ENCODE measurements at places on chromosomes 6 and 20.

DNA sequence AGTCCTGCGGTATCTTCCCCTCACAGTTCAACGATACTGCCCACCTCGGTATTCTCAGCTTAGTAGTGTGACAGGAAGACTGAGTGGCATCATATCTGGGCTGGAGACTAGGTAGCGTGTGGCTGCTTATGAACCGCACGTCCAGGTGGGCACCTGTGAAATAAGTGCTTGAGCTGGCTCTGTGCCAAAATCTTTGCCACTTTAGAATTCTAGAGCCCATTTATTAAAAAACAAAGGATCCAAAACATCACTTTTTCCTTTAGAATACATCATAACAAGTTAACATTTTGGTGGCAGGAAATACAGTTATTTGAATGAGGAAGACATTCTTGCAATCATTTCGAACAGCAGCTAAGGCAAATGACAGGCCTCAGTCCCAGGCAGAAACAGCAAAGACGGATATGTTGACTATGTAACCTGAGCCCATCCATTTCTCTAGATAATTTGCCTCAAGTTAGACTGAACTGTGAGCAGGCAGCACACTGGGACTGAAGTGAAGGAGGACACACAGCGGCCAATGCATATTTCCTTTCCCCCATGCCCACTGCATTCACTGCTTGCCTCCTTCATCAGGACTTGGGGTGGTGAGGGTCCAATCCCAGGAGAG, 136.6 kb downstream of the GMDS start:
- DNase-seq = no peak

DNA sequence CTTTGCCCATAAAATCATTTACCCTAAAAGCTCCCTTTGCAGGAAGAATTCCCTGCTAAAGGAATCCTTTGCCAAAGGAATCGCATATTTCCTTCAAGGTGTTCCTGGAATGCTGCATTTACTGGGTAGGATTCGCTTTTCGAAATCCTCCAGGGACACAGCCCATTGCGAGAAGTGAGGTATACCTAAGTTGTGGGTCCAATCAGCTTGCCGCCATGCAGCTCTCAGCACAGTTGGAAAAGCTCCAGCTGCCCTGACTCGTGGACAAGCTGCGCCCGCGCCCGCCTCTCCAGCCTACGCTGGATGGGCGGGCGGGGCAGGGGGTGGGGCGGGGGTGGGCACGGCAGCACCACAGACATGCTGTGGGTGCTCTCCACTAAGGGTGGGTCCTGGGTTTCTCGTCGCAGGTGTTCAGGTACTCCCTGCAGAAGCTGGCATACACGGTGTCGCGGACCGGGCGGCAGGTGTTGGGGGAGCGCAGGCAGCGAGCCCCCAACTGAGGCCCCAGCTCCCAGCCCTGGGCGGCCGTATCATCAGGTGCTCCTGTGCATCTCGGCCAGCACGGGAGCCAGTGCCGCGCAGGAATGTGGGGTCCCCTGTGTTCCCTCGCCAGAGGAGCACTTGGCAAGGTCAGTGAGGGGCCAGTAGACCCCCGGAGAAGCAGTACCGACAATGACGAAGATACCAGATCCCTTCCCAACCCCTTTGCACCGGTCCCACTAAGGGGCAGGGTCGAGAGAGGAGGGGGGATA, 1.4 kb downstream of the NNAT start:
- no peak for DNase-seq

DNA sequence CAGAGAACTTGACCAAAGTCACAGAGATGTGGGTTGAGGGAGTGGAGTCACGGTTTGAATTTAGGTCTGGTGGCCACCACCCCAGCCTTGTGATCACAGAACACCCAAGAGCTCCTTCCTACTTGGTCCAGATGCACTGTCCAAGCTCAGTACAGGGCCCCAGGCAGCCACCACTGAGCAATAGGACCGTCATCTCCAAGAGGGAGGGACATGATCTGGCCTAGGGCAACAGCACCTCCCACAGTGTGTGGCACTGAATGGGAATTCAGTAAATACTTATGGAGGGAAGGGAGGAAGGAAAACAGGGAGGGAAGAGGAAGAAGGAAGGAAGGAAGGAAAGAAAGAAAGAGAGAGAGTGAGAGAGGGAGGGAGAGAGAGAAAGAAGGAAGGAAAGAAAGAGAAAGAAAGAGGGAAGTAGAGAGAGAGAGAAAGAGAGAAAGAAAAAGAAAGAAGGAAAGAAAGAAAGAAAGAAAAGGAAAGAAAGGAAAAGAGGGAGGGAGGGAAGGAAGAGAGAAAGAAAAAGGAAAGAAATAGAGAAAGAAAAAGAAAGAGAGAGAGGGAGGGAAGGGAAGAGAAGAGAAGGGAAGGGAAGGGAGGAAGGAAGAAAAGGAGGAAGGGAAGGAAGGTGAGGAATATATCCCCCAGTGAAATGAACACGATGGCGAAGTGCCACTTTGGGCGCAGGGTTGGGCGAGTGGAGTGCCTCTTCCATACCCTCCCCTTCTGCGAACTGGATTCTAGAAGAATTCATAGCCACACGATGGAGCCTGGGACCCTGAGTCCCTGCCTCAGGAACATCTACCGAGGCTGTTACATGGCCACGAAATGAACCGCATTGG, 243.7 kb downstream of the TFAP2C start:
- DNase-seq = no peak

GRCh38 chr6:33600761-33601160, 20.4 kb upstream of the ITPR3 start:
- DNase-seq = no peak

GRCh38 chr6:89972025-89972381, 77.7 kb downstream of the GJA10 start:
- DNase-seq = no peak

GRCh38 chr6:88547768-88548167, 381.6 kb upstream of the CNR1 start:
- DNase-seq = no peak

- DNase-seq = no peak
These were observed 1.6 kb downstream of the TRIM27 start for GRCh38 chr6:28922004-28922820.

DNA sequence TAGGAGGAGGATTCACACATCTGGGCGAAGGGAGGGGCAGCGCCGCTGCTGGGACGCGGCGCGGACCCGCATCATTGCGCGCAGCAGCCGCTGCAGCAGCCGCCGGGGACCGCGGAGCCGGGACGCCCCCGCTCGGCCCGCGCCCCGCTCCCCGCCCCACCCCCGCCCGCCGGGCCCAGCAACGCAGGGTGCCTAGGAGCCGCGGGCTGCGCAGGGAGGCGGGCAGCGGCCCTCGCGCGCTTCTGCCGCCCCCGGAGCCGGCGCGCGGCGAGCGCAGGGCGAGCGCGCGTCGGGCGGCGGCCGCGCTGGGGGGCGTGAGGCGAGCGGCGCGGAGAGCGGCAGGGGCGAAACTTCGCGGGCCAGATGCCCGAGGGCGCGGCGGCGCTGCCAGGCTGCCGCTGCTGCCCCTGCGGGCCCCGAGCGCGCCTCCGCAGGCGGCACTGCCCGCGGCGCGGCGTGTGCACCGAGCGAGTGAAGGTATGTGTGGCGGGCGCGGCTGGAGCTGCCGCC, at the start of gene NKAIN2:
Gene NKAIN2, plus strand, starts transcription at position 362 of the 510 bp plus-strand sequence.
- DNase-seq = no peak

GRCh38 chr20:17621229-17621968, 51.5 kb downstream of the DSTN start:
- no peak for DNase-seq

DNA sequence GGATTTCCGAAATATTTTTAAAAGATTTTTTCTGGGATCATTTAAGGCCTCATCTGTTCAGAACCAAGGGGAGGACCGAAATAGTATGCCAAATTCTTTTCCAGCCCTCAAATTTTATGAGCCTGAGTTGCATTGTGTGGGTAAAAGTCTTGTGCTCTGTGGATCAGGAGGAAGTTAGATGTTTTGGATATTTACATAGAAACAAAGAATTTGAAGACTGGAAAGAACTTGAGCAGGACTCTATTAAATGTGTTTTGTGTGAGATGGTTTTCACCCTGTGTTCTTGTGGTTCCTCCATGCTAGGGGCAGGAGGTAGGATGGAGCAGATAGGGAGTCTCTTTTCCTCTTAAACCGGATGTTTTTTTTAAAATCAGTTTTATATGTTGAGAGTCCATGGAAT, 329.1 kb downstream of the LAMA2 start:
- DNase-seq = no peak

DNA sequence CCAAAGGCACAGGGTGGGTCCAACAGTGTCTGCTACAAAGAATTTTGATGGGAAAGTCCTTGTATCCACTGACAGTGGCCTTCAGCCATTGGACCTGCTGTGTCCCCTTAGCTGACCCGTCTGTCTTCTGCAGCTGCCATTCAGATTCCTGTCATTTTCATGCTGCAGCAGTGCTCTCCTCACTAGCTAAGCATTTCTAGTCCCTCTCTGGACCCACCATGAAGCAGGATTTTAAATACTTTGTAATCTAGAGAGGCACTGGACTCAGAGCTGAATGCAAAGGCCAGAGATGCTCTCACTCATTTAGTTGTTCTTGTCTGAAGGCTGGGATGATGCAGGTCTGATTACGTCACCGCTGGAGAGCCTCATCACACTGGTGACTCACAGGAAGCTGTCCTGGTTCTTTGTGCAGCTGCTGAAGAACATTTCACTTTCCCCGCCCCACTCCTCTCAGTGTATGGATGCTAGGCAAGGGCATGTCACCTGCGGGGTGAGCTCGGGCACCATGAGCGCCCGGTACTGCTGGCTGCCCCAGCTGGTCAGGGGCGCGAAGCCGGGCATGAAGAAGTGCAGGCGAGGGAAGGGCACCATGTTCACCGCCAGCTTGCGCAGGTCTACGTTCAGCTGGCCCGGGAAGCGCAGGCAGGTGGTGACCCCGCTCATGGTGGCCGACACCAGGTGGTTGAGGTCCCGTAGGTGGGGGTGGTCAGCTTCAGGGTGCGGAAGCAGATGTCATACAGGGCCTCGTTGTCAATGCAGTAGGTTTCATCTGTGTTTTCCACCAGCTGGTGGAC, 19.4 kb upstream of the TUBB2A start:
- DNase-seq = no peak

- DNase-seq = no peak
These were observed 566.5 kb upstream of the IRAK1BP1 start for GRCh38 chr6:78300885-78301284.

DNA sequence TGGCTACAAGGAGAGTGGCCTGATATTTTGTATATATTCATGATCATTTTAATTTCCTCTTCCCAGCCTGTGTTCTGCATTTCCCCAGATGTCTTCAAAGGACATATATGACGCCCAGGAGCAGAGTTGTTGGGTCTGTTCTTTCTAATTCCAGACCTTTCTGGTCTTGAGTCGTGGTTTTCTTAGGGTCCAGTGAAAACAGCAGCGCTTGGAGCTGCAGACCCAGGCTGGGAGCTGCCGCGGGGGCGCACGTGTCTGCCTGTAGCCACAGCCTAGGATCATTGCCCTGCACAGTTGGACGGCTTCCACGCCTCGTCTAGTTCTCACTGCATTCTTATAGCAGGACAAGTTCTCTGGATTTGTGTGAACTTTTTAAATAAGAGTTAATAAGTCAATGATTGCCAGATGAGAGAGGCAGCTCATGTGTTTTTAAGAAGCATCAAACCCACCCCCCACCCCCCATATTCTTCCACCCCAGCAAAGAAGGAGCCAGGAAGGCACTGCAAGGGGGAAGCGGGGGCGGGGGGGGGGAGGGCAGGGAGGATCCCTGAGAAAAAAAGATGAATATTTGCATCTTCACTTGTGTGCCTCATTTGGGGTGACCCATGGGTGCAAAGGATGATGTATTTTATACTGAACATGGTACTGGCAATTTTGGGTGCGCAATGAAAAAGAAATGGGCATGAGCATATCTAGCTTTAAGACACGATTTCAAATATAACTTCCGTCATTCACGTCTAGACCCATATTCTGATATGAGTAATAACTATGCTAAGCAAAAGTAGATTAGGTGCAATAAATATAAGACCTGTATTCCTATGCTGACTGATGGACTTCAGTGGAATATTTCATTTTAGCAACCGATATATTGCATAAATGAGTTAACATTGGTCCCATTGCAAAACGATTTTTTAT, 160.0 kb downstream of the TBXT start:
- DNase-seq = no peak

GRCh38 chr6:33944686-33945411, 141.0 kb upstream of the MLN start:
- no peak for DNase-seq

- DNase-seq = no peak
These were observed 332.4 kb upstream of the PRDM1 start for GRCh38 chr6:105753620-105754211.

- DNase-seq = no peak
These were observed 58.8 kb downstream of the SAMD5 start for GRCh38 chr6:147567141-147567805.

DNA sequence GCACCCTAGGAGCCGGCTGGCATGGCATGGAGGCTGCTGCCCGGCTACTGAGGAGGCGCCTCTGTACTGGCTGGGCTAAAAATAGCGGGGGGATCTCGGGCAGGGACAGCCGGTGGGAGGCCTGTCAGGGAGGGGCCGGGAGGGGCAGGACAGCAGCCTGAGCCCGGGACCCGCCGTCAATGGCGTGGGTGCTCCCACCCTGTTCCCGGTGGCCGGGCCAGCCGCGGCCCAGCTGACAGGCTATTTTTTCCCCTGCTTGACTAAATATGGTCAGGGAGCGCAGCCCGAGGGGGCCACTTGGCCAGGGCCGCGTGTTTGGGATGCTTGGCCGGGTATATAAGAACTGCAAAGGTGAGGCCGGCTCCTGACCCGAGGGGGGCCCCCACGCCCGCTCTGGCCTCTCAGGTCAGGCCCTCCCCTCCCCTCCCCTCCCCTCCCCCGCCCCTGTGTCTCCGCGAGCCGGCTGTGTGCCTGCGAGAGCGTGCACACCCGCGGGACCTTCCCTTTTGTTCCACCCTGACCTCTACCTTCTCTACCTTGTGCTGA, 74.4 kb upstream of the GATA5 start:
- DNase-seq = no peak

DNA sequence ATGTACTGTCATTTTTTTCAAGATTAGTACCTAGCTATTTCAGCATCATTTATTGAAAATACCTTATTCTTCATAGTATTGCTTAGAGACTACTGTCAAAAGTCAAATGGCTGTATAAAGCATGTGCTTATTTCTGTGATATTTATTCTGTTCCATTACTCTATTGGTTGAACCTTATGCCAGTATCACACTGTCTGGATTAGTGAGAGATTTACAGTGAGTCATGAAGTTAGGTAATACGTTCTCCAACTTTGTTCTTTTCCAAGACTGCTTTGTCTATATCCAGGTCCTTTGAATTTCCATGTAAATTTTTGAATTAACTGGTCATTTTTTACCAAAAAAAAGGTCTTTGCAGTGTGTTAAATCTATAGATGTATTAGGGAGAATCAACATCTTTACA, 18.6 kb upstream of the RNF217 start:
- DNase-seq = no peak

Measured in GM12864 (cell line).